ENCODE measurements at places on chromosomes 3 and 15.

DNA sequence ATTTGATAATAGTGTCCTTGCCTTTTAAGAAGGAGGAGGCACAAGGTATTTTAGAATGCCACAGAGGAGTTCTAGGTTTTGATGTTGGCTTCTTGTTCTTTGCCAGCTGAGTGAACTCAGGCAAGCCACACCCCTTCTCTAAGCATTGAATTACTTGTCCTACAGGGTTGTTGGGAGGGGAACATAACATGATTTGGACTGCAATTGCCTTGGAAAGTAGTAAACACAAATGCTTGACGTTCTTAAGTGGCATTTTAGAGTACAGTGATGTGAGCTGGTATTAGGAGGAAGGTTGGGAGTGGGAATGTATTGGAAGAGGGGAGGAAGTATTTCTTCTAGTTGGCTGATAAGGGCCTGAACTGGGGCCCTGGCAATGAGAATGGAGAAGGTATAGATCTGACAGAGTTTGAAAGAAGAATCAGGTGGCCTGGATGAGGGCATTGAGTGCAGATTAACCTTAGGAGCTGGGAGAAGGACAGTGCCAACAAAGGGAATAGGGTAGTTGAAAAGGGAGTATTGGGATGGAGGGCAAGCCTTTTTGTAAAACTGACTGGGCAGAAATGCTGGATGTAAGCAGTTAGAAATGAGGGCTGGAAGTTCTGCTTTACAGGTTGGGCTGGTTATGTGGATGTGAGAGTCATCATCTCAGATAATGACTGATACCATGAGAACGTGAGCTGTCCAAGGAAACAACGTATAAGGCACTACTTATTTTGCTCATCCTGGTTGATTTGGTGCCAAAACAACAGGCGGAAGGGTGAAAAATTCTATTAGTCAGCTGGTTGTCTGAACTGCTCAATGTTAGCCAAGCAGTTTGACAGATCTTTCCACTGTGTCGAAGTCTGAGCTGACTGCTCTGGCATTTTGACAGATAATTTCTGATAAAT lies 16.7 kb downstream of the KAT2B start:
- DNase-seq, result no peak

DNA sequence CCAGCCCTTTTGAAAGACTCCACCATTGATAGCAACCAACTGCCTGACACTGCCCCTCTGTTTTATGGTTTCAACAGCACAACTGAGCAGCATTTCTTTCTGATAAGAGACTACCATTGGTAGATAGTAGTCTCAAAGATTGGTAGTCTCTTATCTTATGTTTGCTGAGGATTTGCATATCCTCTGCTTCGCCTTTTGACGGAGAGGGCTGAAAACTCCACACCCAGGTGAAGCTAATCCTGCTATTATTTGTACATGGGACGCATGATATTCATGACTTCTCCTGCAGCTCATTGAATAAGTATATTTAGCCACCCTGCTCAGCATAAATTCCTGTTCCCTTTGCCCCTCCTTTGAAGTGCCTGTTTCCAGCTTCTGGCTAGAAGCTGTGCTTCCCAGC lies 119.4 kb upstream of the STRIT1 start:
- DNase-seq, result no peak

DNA sequence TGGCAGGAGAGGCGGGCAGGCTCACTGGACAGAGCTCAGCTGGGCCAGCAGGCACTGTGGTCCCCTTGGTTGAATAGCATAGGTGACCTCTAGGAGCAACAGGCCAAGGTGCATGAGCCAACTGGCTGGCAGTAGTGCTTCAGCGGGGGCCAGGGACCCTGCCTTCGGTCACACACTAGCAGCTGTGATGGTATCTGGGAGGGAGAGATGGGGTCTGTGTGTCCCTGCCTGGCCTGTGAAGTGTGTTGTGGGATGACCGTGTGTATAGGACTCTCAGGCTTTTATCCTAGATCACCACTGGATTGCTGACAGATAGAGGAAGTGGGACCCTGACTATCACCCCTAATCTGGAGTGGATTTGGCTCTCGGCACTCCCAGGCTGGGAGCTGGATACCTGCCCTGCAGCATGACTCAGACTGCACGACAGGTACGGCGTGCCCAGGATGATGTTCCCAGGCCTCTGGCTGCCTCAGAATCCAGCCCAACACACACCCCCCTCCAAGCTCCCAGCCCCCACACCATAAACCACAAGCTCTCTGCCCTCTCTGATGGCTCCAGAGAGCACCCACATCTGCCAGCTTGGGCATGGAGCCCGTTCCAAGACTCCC lies 7.8 kb downstream of the RPS17 start:
- DNase-seq, result no peak

GRCh38 chr3:34024447-34025240 lies 226.2 kb downstream of the PDCD6IP start:
- DNase-seq, result no peak

GRCh38 chr3:63343674-63344073 lies 65.6 kb downstream of the SYNPR start:
- peak; percentile 25 for DNase-seq

GRCh38 chr15:88383354-88383753 lies 83.8 kb downstream of the MRPL46 start:
- DNase-seq, result no peak

- no peak for DNase-seq
These were observed 7.4 kb upstream of the ANPEP start for GRCh38 chr15:89822026-89822425.
